HepG2 (cell line): ENCODE measurements at places on chromosomes 7 and 10. TPM values are rescaled to one million over a fixed set of nuclear protein-coding genes. Genes with fewer than 3 reads are reported as not detected.

GRCh38 chr10:24873281-24873683, 79.1 kb downstream of the PRTFDC1 start:
- DNase-seq, result peak; percentile 68

GRCh38 chr10:50576245-50576815, 47.4 kb downstream of the SGMS1 start:
- DNase-seq, result no peak

- DNase-seq, result no peak
These were observed 152.5 kb upstream of the CHST15 start for GRCh38 chr10:124245806-124246440.

- DNase-seq, result peak; percentile 6
These were observed 161.8 kb upstream of the CACNA2D1 start for GRCh38 chr7:82605247-82605864.

Gene PRTFDC1
- not detected in 2 replicates for total RNA-seq

- no peak for DNase-seq
These were observed 2.6 kb upstream of the CAMK2G start for GRCh38 chr10:73876971-73877370.

DNA sequence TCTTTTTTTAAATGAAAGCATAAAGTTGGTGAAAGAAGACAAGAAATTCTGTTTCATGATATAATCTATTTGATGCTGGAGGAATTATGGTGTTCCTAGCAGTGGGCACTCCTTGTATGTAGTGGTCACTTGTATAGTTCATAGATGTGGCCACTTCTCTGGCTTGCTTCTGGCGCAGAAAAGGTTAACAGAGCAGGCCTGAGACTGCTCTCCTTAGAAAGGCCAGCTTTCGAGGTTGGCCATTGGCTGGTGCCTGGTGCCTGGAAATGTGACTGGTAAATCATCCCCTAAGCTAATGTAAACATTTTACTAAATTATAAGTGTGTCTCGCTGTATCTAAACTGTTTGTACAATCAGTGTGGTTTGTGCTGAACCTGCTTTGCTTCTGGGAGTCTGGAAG, 276.1 kb downstream of the PHTF2 start:
- no peak for DNase-seq

DNA sequence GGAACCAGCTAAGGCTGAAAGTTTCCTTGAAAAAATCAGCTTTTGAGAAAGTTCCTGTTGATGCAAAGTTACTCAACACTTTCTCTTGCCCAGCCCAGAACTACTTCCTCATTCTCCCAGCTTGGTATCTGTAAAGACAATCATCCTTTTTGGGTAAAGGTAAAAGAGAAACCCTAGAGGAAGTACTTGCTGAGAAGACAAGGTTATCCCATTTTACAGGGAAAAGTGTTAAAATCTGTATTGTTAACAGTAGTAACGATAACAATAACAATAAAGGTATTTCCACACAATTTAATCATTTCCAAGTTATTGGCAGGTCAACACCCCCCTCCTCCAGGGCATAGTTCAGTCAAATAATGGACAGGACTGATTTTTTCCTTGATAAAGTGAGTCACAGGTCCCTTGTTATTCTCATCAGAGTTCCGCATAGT, 2.4 kb downstream of the ALOX5 start:
- DNase-seq, result no peak

GRCh38 chr7:113487925-113488731, 369.8 kb upstream of the SMIM30 start:
- DNase-seq, result no peak

- DNase-seq, result no peak
These were observed 18.5 kb downstream of the STRIP2 start for GRCh38 chr7:129452589-129453231.

GRCh38 chr10:49356944-49357343, 38.9 kb downstream of the DRGX start:
- no peak for DNase-seq

Gene CYP2C8
- 0.09 TPM in 1 of 2 replicates, not detected in the other for total RNA-seq

Gene PLCE1
- 0.04 and 0.06 TPM in 2 replicates for total RNA-seq
